ENCODE measurements at places on chromosomes 11 and 22. TPM values are rescaled to one million over a fixed set of nuclear protein-coding genes. Genes with fewer than 3 reads are reported as not detected.

DNA sequence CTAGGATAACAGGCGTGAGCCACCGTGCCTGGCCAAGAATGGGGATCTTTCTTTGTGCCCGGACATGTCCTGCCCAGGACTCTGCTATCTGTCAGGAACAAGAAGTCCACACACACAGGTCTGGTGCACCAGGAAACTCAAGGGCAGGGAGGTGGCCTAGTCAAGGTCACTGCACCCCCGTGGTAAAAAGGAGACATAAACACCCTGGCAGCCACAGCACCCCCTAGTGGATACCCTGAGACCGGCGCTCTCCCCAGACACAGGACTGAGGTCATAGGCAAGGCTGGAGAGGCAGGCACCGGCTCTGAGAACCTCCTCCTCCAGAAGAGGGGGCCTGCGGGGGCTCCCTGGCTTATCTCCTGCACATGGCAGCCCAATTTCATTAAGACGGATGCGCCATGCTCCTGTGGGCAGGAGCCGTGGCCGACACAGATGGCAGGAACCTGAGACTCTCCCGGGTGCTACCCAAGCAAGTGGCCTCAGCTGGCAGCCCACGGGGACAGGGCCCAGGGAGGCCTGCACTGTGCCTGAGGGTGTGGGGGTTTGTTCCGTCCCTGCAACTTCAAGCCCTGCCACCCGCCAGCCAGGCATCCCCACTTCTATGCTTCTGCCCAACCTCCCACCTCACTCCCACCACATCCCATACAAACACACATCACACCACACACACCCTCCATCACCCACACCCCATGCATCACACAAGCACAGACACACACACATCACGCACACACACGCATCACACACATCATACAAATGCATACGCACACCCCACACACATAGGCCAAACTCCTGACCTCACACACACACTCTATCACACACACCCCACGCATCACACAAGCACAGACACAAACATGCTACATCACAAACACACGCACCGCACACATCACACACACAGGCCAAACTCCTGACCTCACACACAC is 19.6 kb downstream of the MACROD1 start:
- peak; percentile 64 for DNase-seq

DNA sequence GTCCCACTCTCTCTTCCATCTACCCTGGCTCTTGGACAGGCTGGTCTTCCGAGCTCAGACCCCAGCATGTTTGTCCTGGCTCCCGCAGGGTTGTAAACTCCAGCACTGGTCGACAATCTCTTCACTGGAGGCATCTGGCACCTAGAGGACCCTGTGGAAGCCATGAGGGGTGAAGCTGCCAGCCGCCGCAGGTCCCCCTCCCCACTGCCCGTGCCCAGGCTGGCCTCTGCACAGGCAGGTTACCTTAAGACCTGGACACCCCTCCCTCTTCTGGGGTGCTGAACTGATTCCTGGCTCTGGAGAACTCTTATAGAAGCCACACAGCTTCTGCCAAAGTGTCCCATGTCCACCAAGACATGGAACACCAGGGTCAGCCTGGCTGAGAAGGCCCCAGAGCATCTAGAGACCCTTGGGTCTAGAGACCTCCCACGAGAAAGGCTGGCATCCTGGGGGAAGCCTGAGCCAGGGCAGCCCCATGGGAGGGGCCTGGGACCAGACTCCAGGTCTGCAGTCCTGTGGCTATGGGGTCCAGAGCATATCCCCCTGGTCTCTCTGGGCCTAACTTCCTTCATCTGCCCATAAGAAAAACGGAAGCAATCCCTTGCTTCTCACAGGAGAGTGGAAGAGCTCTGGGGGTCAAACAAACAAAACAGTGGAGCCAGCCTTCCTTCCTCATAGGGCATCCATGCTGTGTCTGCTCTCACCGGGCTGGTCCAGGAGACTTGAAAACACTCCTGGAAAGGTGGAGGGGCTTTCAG is 30.6 kb downstream of the LMO1 start:
- no peak for DNase-seq

- DNase-seq: no peak
These were observed 73.0 kb upstream of the LRRC4C start for GRCh38 chr11:41532413-41532812.

- DNase-seq: no peak
These were observed 31.7 kb downstream of the LIF start for GRCh38 chr22:30214703-30215407.

PAFAH1B2 gene
- 93.3 TPM for total RNA-seq

Measured in hepatocyte (in vitro differentiated cells).